ENCODE measurements at places on chromosomes 1 and 21.
A peak's percentile ranks its signal among the peaks of the same experiment; 100 is the strongest.

- peak; percentile 29 for DNase-seq
Measured at GRCh38 chr1:203519053-203519840, 25.3 kb downstream of the OPTC start.

- no peak for DNase-seq
Measured at GRCh38 chr1:235858766-235859165, 7.9 kb downstream of the LYST start.

- no peak for DNase-seq
Measured at GRCh38 chr1:87958201-87958600, 629.5 kb downstream of the LMO4 start.

GRCh38 chr1:3790500-3790923 lies 5.8 kb downstream of the LRRC47 start:
- DNase-seq = no peak

DNA sequence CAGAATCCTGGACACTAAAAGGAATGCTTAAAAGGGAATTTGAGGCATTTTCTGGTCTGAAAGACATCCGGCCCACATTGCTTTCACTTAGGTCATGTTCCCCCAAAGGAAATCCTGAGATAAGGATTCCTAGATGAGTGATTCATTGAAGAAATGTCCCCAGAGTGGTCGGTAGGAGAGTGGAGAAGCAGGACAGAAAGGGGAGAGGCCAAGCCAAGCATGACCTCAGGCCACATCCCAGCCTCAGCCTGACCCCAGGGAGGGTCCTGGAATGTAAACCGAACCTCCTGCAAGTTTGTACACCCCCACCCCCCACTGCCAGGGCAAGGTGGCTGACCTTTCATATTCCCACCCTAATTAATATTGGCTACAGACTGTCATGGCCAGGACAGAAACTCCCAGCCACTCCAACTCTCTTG lies 16.6 kb downstream of the HIVEP3 start:
- DNase-seq = peak; percentile 67

DNA sequence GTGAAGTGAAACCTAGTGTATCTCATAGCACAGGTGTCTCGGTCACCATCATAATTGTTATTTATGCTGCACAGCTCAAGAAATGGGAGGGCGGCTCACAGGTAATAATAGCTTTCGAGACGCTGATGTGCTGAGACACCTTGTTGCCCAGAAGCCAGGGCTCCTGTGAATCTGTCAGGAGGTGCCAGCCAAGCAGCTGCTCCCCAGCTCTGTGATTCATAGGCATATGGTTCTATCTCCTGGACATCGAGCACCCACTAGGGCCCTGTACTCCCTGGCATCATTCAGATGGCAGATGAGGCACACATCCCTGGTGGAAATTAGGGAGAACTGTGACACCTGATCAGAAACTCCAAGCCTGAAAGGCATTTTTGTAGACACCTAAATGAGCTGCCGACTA lies 53.5 kb downstream of the SYT6 start:
- no peak for DNase-seq

GRCh38 chr1:217875229-217875628 lies 244.1 kb downstream of the SPATA17 start:
- DNase-seq = no peak

DNA sequence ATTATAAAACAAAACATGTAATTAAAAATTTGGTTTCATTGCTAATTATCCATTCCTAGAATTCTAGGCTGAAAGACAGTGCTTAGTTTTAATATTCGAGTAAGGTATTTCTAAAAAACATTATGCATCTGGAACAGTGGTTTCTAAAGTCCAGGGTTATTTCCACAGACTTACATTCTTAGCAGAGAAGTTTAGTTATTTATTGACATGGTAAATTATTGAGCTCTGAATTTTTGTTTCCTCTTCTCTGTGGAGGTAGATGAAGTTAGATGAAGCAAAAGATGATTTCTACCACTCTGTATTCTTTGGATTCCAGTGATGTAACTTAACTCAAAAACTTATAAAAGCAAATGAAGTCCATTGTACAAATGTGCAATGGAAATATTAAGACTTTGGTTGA lies 709.4 kb downstream of the MRPL39 start:
- DNase-seq = no peak

DNA sequence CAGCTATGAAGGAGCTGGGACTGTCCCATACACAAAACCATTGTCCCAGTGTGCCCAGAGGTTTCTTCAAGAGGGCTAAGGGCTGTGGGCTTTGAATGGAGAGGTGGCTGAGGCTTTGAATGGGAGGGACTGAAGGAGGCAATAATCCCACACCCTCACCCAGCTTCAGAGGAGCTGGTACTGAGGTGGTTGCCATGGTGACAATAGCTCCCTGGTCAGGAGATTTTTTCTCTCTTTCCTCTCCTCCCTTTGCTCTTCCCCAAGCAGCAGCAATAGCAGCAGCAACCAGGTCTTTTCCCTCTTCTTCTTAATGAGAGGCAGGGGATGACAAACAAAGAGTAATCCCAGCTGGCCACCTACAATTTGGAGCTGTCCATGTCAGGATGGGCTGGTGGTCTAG lies 1.6 kb downstream of the HPCAL4 start:
- DNase-seq = no peak

DNA sequence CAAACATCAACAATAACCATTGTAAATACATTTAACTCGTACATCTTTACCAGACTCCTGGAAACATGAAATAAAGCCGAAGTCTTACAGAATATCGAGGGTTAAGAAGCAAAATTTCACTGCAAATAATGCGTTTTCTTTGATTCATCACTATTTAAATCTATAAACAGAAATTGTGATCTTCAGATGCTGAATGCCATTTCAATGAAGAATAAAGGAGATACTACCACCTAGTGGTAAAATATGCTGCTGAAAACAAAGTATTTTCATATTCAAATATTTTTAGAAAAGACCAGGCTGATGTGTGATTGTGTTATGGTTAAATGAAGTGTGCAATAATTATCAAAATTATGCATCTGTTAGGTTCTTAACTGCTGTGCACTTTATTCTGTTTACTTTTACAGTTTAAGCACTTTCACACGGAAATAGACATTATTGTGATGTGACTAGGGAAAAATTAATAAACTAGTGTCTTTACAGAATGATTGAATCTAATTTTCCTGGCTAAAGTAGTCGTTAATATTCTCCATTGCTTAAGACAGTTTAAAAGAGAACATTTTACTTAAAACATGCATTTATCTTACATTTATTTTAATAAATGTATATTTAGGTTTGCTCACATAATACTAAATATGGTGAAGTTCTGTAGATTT lies 1093.1 kb downstream of the MRPL39 start:
- DNase-seq = peak; percentile 32

DNA sequence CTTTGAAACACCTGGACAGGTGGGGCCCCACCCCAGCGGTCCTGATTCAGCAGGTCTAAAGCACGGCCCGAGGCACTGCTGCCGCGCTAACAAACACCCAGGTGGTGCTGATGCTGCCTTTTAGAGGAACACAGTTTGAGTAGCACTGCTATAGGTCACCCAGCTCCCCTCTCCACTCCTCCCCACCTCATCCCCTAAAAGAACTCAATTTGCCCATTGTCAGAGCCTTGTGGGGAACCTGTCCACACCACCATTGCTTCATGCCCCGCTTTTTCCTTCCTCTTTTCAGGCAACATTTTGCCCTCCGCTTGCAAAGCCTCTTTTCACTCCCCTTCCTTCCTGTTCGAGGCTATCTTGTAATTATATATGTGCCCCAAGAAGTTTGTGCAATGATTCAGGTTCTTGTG lies 26.2 kb upstream of the PADI4 start:
- no peak for DNase-seq

DNA sequence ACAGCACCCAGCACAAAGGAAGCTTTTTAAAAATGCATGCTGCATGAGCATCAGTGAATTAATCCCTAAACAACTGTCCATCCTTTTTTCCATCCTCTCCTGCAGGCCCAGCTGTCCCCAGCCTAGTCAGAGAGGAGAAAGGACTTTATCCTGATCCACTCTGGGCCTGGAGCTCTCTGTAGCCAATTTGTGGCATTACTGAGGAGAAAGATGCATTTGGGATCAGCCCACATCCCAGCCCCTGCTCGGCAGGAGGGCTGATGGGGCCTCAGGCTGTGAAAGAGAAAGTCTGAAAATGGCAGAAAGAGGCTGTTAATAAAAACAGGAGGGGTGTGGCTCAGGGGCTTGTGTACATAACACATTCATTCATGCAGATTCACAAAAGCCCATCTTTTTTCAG lies 37.5 kb upstream of the ATP2B4 start:
- no peak for DNase-seq

GRCh38 chr21:43827015-43827611 lies 37.7 kb downstream of the RRP1 start:
- no peak for DNase-seq

- no peak for DNase-seq
Measured at GRCh38 chr1:220458936-220459335, 69.0 kb upstream of the MARK1 start.

DNA sequence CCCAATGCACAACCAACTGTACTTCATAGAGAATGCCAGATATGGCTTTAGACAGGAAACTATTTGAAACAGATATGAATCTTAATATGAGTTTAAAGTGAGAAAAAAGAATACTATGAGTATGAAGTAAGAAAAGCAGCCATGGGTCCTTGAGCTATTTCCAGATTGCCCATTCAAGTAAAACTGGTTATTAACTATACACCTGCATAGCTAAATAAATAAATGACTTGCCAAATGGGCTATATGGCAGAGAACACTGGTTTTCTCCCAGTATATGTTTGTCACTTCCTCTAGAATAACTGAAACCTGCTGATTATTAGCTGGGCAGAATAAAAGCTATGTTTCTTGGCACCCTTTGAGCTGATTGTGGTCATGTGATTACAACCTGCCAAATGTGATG lies 17.0 kb upstream of the CD1C start:
- no peak for DNase-seq

- DNase-seq = no peak
Measured at GRCh38 chr1:223543560-223543959, 121.9 kb downstream of the CAPN8 start.

DNA sequence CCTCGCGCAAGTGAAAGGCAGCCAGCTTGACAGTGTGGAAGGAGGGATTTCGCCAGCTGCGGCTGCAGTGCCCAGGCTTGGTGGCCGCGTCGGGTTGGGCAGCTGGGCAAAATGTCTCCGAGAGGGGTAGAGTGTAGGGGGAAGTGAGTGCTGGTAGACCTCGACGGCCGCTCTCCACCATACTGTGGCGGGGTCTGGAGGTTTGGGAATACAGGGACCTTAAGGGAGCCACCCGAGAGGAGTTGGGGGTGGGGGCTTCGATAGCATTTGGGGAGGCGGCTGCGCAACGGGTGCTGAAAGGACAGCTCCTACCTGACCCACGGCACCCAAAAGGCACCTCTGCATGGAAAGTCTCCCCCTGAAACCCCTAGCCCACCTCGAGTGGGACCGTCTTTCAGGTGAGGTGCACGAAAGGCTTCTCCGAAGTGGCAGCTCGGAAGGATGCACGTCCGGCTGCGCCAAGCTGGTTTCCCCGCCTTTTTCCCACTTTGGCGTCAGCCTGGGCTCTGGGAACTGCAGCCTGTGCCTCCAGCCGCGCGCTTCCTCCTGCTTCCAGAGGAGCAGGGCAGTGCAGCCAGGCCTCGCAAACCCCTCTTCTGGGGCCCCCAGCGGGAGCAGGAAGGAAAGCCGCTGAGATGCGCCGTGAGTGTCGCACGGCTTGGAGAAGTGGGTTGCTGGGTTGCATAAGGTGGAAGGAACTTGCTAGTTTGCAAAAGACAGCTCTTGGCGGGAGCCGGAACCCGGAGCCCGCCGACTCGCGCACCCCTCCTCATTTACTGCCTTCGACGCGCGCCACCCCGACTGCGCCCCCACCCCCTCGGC lies 531 bp upstream of the HMGN2 start:
- DNase-seq = peak; percentile 79

- DNase-seq = no peak
Measured at GRCh38 chr1:54934869-54935268, 45.6 kb upstream of the TMEM61 start.

GRCh38 chr1:194717941-194718340 lies 1531.5 kb upstream of the B3GALT2 start:
- no peak for DNase-seq

DNA sequence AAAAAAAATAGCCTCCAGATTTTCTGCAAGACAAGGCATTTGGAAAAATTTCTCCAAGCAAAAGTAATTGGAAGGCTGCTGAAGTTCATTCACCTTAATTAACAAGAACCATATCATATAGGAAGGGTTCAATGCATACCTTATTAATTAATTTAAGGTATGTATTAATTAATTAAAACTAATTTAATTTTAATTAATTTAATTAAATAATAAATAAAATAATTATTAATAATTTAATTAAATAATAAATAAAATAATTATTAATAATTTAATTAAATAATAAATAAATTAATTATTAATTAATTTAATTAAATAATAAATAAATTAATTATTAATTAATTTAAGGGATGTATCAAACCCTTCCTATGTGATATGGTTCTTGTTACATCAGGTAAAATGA lies 7.9 kb downstream of the OR2L13 start:
- no peak for DNase-seq

DNA sequence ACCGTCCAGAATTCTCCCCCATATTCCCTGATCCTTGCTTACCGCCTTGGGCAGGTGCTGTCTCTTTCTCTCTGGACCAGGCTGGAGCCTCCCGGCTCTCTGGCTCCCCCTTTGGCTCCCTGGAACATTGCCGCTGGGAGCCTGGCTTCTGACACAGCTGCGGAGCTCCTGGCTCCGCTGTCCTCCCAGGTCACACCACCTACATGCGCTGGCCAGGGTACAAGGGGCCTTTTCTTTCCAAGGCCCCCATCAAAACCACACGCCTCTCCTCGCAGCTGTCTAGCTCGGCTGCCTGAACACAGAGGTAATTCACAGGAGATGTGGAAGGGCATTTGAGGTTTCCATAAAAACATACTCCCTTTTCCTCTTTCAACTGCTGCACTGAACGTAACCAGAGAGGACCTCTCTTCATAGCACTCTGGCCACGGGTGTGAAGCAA lies 7.5 kb upstream of the ZNF648 start:
- peak; percentile 66 for DNase-seq

DNA sequence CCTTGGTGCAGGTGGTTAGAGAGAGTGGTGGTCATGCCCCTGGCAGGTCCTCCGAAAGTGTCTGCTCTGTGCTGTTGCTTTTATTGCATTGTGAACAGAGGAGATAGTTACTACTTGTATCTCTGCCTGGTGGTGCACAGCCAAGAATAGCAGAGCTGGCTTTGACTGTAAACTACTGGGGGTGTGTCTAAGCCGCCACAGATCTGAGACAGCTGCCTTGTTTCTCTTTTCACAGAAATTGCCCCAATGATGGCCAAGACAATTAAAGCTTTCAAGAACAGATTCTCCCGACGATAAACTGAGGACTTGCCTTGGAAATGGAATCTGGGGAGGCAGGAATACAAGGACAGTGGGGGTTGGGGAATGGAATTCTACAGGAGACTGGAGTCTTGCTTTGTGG lies 16.0 kb downstream of the ELOA start:
- DNase-seq = no peak

GRCh38 chr1:58650141-58650540 lies 49.7 kb downstream of the MYSM1 start:
- no peak for DNase-seq

Measured in SW480 (cell line).